Activated T-cell treated with anti-CD3 and anti-CD28 coated beads for 48 hours (primary cell): ENCODE measurements at places on chromosomes 3 and 15.
A peak's percentile ranks its signal among the peaks of the same experiment; 100 is the strongest.

- no peak for DNase-seq
Measured at GRCh38 chr3:31485196-31485595, 47.5 kb upstream of the STT3B start.

DNA sequence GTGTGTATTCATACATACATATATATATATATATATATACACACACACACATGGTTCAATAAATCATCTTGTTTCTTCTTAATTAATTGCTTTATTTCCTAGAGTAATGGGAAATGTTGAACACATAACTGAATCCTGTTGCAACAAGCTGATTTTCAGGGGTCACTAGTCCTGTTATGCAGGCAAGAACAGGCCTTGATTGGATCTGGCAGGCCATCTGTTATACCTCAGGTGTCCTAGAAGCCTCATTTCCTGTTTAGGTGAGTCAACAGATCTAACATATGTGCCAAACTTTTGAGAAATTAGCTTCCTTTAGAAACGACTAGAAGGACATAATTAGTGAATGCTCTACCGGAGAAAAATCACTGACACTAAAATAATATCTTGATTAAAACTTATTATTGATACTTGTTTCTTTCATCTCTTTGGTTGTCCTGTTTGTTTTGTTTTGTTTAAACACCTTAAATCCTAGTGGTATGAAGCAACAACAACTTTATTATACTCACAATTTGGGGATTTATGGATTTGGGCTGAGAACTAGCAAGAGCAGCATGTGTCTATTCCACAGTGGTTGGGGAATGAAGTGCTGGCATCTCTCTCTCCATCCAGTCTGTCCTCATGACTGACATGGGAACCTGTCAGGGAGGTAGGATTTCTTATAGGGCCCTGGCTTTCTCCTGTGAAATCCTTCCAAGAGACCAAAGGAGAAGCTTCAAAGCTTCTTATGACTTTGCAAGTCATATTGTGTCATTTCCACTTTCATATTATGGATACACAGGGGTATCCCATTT lies 552.6 kb downstream of the NSUN3 start:
- DNase-seq = no peak

DNA sequence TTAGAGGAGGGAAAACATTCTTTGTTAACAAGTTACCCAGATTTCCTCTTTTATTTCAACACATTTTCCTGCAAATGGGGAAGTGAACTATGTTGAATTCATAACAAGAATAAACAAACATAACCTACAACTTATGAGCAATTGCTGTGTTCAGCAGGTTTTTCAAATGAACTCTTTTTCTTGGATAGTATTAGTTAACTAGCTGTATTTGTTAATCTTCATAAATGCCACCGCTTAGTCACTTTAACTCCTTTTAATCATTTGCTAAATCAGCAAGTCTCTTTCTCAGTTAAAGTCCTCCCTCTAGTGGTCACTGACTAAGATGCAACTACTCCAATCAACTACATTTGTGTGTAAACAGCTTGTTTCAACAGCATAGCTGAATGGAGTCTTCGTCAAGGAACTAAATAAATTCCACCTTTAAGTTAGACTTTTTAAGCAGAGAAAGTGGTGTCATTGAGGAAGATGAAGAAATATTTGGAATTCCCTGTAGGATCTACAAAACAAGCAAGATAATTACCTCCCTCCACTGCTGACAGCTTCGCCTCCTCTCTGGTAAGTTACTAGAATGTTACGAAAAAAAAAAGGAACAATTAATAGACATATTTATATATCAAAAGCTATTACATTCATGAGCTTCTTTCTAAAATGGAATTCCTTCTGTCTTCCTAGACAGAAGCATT lies 1122.0 kb downstream of the ROBO1 start:
- no peak for DNase-seq

- no peak for DNase-seq
Measured at GRCh38 chr15:92636908-92637481, 18.6 kb downstream of the FAM174B start.

- no peak for DNase-seq
Measured at GRCh38 chr15:85155857-85156256, 174.2 kb downstream of the PDE8A start.

DNA sequence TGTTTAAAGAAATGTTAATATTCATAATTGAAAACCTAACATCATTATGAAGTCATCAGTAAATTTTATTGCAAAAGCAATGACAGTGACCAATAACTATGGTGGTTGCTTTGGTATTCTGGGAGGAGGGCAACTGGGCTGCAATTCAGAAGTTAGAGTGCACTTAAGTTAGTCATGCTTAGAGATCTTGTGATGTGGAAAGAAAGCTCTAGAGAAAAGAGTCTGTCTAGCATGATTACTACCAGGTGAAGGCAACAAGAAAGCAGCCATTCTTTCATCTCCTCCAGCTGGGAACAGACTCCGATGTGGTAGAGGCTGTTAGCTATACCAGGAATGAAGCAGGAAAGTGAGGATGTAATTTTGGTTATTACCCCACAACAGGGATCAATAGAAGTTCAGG lies 625.6 kb downstream of the SI start:
- no peak for DNase-seq

- DNase-seq = no peak
Measured at GRCh38 chr3:112813723-112814171, 32.9 kb downstream of the CD200R1L start.

DNA sequence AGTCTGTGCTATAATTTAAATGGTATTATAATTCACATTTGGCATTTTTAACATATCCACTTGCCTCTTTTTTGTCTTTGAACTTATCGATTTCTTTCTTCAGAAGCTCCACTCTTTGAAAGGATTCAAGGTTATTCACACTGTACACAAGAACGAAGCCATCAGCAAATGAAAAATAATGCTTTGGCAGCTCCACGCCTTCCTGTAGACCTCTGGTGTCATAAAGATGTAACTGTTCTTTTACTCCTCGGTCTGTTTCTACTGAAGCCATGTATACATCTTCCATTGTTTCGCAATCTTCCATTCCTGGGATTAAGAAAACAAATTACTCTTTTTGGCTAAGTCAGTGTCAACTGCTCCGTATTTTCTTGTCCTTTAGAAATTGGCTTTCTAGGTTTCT lies 16.0 kb downstream of the NKIRAS1 start:
- DNase-seq = no peak

DNA sequence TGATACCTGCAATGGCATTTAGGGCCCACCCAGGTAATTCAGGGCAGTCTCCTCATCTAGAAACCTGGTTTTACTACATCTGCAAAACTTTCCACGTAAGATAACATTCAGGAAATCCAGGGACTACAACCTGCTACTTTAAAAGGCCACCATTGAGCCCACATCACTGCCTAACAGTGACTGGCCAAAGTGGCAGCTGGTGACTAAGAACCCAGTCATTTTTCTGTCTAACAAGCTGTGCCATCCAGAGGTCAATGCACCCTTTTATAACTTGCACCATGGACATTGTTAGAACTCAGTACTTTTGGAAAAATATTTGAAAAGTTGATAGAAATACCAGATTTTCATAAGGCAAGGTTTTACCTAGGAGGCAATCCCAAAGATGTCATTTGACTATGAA lies 492.4 kb downstream of the OTOL1 start:
- DNase-seq = no peak

- no peak for DNase-seq
Measured at GRCh38 chr3:127083778-127084397, 101.0 kb downstream of the PLXNA1 start.

DNA sequence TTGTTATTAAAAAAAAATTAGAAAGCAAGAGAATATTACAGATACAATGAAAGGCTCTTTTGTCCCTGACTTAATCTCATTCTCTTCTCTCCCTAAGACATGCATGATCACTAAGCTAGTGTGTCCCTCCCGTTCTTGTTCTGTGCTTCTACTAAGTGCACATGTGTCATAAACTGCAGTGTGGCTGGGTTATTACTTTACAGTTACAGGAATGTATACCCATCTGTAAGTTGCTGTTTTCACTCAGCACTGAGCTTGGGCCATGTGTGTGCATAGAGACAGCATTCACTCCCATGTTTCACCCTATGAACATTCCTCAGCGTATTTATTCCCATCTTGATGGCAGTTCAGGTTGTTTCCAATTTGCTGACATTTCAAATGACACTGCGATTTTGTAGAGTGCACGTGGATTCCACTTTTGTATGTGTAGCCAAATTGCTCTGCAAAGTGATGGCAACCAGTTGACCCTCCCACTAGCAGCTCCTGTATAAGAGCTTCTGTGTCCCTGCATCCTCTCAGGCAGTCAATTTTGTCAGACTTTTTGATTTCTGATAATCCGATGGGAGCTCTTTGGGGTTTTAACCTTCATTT lies 145.8 kb upstream of the UBE2E1 start:
- DNase-seq = no peak

DNA sequence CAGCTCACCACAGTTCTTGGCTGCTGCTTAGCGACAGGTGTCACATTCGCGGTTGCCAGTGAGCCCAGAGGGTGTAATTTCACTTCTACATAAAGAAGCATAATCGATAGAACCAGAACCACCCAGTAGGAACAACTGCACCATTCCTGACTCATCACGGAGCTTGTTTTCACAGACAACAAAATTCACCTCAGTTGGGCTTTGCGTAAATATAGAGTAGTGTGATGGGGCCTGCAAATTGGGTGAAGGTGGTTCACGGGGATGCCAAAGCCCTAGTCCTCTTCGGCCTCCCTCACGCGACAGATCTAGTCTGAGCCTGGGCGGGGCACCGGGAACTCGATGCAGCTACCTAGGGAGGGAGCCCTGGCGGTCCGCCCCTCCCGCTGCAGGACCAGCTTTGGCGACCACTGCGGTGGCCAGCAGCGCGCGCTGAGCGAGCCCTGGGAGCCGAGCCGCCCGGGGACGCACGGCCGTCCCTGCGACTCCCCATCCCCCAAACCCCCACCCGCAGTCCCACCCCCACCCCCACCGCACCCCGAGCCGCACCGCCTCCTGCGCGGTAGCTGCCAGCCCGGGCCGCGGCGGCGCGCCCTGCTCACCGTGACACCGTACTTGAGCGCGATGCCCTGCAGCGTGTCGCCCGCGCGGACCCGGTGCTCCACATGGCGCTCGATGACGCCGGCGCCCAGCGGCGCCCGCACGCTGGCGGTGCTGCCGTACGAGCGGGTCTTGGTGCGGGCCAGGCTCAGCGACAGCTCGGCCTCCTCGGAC lies 519 bp downstream of the LYSMD2 start:
- peak; percentile 49 for DNase-seq

GRCh38 chr3:162041622-162042021 lies 545.0 kb downstream of the OTOL1 start:
- no peak for DNase-seq

- no peak for DNase-seq
Measured at GRCh38 chr3:72232777-72233176, 447.8 kb upstream of the PROK2 start.

DNA sequence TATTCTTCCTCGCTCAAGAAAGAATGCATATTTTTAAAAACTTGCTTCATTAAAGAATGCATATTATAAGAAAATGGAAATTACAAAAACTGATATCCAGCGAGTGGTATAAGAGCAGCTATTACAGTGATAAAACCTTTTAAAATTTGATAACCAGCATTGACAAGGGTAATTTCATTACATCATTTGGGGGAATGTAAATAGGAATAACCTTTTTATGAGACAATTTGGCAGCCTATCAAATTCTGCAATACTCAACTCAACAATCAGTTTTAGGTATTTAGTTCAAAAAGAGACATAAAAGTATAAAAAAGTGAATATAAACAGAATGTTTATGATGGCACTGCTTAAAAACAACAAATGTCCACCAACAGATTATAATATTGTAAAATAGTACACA lies 35.4 kb downstream of the MAP4 start:
- DNase-seq = no peak

DNA sequence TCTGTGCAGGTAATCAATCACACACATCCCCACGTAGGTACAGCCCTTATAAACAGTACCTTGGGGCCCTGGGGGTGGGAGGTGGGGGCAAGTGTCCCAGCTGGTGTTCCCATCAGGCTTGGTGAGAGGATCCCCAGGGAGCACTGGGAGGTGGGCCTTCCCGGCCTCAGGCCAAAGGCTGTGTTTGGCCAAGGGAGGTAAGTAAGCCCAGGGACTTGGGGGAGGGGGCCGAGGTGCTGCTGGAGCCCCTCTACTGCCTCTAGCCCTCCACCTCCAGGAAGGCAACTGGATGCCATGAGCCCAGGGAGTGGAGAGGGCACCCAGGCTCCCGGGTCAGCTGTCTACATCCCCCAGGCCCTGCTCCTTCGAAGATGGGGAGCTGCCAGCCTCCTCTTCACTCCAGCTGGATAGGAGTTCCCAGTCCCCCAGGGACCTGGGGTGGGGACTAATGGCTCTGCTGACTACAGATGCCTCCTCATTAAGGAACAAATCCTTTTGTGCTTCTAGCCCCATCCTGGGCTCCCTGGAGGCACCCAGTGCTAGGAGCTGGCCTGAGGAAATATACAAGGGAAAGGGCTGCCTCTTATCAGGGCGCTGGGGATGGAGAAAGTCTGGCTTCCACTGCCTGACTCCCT lies 33.1 kb downstream of the RNU5B-1 start:
- no peak for DNase-seq

- DNase-seq = no peak
Measured at GRCh38 chr15:93989440-93989998, 241.8 kb upstream of the MCTP2 start.

DNA sequence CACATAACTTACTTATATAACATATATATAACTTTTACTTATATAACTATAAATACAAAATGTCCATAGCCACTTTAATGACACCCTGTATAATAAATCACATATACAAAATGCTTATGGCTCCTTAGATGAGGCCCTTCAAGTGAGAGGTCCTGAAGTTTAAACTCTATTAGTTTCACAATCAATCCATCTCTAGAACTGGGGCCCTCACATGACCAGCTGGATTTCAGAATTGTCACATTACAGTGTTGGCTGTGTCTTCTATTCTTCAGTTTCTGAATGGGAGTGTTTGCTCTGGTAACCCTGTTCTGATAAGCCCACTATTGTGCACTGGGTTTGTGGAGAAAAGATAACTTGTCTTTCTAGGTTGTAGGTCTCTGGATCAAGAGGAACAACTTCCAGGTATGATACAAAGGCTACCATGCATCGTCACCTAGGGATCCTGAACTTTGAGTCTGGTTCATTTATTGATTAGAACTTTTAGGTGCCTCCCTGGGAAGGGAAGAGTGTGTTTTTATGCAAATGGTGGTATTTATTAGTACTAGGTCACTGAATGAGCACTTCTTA lies 107.9 kb downstream of the DNAH12 start:
- no peak for DNase-seq

- DNase-seq = no peak
Measured at GRCh38 chr15:93900476-93901400, 330.6 kb upstream of the MCTP2 start.

DNA sequence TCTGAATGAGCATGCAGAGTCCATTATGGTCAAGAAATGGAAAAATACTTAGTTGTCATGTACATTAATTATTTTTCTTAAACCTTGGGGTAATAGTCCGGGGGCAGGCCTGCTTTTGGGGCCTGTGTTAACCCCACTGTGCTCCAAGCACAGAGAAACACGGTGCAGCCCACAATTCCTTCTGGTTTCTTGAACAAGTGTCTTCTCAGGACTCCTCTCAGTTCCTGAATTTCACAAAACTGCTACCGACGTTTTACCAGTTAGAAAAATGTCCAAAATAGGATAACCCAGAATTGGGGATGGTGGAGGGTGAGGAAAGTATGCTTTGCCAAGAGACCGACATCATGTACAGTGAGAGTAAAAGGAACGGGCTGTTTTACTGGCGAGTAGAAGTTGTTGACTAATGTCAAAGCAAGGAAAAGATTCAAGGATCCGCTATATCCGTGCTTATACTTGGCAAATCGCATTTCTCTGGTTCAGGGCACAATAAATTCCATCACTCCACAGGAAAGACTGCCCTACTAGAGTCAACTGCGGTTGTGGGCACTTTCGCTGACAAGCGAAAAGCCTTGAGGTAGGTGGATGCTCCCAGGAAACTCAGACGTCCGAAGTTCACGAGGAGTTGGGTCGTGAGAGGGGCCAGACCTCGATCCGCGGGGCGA lies 495 bp upstream of the NXPE3 start:
- no peak for DNase-seq
